ENCODE measurements at places on chromosomes 1 and 21.

DNA sequence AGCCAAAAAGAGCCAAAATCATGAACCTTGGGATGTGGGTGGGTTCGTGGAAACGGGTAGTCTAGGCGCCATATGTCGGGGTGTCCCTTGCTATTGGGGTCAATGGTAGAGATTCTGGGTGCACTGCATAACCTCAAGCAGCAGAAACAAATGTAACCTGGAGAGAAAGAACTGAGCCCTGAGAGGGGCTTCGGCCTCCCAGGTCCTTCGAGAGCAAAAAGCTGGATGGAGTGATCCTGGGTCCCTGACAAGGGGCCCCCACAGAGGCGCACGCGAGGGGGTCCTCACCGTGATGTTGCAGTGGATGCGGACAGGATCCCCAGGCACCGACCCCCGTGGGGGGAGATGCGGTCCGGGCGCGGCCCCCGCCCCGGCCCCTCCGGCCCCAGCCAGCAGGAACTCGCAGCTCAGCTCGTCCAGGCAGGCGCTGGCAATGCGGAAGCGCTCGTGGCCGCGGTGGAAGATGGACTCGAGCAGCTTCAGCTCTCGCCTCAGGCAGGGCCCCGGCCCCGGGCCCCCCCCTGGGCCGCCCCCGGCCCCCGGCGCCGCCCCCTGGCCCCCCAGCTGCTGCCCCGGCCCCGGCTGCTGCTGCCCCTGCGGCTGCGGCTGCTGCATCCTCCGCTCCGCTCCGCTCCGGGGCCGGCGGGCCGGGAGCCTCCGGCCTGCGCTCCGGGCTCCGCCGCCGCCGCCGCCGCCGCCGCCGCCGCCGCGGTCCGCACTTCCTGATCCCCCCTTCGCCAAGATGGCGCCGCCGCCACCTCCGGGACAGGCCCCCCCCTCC lies at the start of gene UBE2Q1:
UBE2Q1 (minus strand) TSS at position 724 of the 781 bp plus-strand sequence; CDS start at position 615, 109 bp downstream.
- no peak for DNase-seq

GRCh38 chr1:172298141-172298540 lies 122.3 kb upstream of the C1orf105 start:
- no peak for DNase-seq

DNA sequence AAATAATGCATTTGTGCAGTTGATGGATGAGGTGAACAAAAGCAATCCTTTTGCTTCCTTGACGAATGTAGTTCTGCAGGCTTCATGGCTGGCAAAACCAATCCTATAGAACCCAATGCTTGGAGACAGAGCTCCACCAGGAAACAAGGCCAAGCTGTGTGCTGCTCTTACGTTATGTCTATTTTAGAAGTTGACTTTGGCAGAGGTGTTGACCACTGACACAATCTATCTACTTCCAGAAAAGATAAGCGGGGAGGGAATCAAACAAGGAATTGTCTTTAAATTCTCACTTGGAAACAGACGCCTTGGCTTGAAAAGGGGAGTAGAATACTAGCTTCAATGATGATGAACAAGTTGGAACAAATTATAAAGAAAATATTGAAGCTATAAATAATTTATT lies 211.2 kb downstream of the SETD4 start:
- DNase-seq: no peak

DNA sequence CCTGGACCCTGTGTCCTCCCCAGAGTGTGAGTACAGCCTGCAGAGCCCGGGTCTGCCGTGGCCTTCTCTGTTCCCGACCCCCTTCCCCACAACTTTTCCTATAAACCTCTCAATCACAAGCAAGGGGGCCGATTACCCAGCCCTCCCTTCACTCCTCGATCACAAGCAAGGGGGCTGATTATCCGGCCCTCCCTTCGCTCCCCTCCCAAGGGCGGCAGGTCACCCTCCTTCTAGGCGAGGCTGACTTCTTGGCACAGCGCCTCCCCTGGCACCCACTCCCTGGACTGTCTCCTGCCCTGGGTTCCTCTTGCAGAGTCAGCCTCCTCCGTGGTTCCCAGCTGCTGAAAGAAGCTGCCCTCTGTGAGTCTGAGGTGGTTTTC lies 12.3 kb upstream of the LDLRAP1 start:
- DNase-seq: no peak

DNA sequence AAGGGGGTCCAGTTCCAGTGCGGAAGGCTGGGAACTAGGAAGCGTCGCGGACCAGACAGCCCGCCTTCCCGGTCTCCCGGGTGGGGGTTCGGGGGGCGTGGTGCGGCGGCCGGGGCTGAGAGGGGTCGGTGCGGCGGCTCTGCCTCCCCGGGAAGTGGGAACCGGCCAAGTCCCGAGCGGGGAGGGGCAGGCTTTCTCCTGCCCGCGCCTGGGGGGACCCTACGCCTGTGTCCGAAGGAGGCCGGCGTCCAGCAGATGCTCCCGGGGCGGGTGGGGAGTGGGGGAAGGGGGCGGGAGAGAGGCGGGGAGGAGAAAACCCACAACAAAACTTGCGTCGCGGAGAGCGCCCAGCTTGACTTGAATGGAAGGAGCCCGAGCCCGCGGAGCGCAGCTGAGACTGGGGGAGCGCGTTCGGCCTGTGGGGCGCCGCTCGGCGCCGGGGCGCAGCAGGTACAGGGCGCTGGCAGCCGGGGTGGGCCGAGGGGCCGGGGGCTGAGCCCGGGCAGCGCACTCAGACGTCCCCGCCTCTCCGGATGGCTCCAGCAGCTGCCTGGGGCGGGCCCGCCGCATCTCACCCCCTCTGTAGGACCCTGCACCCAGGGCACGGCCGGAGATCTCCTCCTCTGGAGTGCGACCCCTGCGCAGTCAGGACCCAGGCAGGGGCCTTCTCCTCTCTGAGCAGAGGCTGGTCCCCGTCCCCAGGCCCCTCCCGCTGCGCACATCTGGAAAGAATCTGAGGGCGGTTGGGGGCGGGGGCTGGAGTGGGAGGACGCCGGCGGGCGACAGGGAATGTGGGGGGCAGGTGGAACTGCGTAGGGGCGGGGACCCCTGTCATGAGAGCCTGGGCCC lies at the start of gene PODN:
PODN (plus strand) TSS at position 355 of the 849 bp plus-strand sequence. CDS start 7,643 bp downstream, outside the sequence.
- no peak for DNase-seq

- no peak for DNase-seq
Measured at GRCh38 chr1:154779551-154780189, 90.4 kb downstream of the KCNN3 start.

- DNase-seq: no peak
Measured at GRCh38 chr1:29508458-29509107, 272.3 kb downstream of the PTPRU start.

GRCh38 chr1:154862907-154863306 lies 7.2 kb downstream of the KCNN3 start:
- no peak for DNase-seq

DNA sequence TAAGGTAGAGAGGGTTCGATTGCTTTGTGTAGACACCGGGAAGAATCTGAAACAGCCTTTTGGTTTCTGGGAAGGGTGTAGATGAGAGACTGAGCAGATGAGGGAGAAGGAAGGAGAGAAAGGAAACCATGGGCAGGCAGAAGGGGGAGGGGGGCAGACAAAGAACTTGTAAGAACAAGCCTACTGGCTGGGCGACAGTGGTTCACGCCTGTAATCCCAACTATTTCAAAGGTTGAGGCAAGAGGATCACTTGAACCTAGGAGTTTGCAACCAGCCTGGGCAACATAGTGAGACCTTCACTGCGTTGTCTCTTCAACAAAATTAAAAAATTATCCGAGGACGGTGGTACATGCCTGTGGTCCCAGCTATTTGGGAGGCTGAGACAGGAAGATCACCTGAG lies 106.2 kb downstream of the TM2D1 start:
- DNase-seq: no peak

GRCh38 chr1:17360272-17360956 lies 11.6 kb upstream of the PADI6 start:
- no peak for DNase-seq

- peak; percentile 28 for DNase-seq
Measured at GRCh38 chr1:29576510-29576909, 340.2 kb downstream of the PTPRU start.

GRCh38 chr1:238465449-238465848 lies 574.7 kb upstream of the ZP4 start:
- no peak for DNase-seq

DNA sequence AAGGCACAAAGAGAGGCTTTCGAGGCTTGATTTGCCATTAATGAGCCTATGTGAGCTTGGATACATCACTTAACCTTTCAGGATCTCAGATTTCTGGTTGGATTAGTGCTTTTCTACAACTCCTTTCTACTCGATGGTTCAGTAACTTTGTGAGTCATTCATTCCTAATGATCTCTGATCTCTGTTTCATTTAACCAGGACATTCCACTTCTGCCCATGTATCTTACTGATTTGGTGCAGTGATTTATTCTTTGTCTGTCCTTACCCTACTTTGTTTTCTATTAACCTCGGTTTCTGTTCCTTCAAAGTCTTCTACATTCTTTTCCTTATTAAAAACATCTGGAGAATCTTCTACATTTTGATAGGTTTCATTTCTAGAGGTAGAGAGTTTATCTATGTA lies 94.6 kb upstream of the ZBTB18 start:
- DNase-seq: no peak

GRCh38 chr1:87718241-87718950 lies 389.7 kb downstream of the LMO4 start:
- peak; percentile 31 for DNase-seq

DNA sequence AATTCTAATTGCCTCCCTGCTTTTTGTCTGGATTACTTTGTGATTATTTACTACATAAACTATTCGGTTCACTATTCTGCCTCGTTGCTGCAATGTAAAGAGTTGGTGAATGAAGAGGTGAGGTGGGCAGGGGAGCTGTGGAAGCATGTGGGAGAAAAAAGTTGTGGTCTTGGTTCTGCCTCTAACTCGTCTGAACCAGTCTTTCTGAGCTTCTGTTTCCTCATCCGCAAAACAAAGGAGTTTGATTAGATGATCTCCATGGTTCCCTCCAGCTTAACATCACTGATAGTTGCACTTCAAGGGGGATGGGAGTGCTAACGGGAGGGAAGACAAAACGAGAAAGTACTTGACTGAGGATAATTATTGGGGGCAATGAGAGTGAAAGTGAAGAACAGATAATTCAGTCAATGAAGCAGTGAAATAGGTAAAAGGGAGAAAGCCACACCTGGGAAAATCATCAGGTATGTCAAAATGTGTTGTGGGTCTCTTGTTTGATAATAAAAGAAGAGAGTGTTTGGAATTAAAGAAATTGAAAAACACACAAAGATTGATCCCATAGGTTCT lies 26.2 kb upstream of the UHMK1 start:
- DNase-seq: no peak

DNA sequence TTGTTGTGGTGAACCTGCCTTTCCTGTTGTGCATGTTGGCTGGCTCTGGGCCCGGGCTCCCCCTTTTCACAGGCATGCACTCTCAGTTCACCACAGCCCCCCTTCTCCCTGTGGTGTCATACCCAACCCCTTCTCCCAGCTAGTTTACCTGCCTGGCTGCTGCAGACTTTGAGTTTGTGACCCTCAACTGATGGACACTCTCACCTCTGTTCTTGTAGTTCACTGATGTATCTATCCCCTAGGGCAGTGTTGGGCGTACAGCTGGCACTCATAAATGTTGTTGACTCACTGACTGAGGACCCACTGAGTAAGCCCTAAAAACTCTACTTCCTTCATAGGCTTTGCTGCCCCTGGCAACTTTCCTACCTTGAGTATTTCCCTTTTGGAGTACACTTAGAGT lies 54.9 kb downstream of the WDR64 start:
- DNase-seq: no peak

DNA sequence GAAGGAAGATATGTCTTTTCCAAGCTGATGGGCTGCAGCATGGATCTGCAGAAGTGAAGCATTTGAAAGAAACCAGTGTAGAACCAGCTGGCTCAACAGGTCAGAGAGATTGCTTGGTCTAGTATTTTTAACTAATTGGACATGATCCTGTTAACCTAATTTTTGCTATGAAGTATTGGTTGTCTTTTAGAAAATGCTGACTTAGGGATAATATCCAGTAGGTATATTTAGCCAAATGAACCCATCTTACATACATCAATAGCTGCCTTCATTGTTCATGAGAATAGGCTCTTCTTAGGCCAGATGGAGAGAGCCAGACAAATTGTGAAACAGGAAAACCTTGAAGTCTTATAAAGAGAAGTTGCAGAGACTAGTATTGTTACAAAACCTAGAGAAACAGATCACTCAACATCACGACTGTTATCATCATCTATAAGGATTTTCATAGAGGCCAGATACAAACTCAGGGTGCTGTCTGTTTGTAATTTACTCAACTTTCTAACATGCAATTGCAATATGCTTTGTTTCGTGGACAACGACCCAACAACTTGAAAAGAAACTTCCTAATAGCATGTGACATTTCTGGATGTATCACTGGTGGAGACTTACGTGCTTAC lies 148.2 kb downstream of the DISC1 start:
- DNase-seq: no peak

GRCh38 chr1:110337704-110338308 lies 1.4 kb upstream of the RBM15 start:
- peak; percentile 24 for DNase-seq

DNA sequence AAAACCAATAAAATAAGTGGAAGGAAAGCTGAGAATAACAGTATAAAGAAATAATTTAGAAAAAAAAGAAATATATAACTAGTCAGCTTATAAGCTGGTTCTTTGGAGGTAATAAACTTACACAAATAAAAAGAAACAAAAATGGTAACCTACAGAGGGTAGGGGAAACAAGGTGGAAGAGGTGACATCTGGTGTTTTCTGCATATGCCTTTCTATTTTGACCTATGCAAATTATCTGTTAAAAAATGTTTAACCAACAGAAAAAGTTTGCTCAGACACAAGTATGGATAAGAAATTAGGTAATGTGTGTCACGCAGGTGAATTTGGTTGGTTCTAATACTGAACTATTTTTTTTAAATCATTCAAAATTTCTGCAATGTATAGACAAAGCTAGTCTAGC lies 53.6 kb upstream of the DMRTA2 start:
- DNase-seq: no peak

DNA sequence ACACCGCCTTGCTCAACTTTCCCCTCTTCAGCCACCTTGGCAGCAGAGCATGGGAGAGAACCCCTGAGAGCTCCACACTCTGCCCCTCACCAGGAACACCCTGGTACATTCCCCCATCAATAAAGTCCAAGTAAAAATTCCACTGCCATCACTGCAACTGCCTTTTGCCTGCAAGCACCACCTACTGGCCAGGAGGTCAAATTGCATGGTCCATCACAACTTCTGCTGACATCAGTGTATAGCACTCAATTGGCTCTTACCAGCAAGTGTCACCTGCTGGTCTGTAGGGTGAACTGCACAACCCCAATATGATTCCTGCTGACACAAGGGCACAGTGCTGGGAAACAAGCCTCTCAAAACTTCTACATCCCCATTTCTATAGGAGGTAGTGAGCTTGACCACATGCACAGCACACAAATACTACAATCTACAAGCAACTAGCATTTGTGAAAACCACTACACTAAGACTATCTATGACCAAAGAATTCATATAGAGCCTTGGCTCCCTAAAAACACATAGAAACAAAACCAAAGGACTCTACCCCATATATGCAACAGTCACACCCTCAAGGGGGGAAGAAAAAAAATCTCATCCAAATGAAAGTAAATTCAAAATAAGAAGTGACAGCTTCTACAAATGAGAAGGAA lies 69.2 kb downstream of the FASLG start:
- no peak for DNase-seq

- DNase-seq: no peak
Measured at GRCh38 chr1:205191622-205192021, 19.9 kb downstream of the DSTYK start.
